Naive thymus-derived CD8-positive, alpha-beta T cell (primary cell): ENCODE measurements at places on chromosomes 6 and 20.

- no peak for DNase-seq
Measured at GRCh38 chr6:16374461-16375200, 136.2 kb downstream of the GMPR start.

- DNase-seq = no peak
Measured at GRCh38 chr6:88599571-88599970, 363.8 kb downstream of the RNGTT start.

GRCh38 chr6:100464162-100464851 is 414 bp downstream of the SIM1 start:
- DNase-seq = no peak

- no peak for DNase-seq
Measured at GRCh38 chr20:54479138-54479906, 3.9 kb downstream of the DOK5 start.

GRCh38 chr6:54427396-54427937 is 119.2 kb downstream of the TINAG start:
- no peak for DNase-seq
